ENCODE measurements at places on chromosomes 2 and 18.

DNA sequence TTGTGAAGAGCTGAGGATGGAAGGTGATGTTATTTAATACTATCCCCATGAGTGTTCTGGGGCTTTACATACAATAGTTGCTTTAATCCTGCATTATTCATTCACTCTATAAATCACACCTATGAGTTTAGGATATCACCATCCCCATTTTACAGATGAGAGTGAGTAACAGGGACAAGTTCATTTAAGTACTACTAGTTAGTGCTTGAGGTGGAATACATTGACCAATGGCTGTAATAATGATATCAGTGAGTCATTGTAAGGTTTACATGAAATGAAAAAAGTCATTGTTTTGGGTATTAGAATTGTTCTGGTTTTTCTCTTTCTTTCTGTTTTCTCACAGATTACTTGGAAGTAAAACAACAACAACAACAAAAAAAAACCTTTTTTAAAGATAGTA is 42.5 kb downstream of the TANC1 start:
- no peak for DNase-seq

- no peak for DNase-seq
These were observed 8.7 kb downstream of the TTC39C start for GRCh38 chr18:24023185-24023814.

DNA sequence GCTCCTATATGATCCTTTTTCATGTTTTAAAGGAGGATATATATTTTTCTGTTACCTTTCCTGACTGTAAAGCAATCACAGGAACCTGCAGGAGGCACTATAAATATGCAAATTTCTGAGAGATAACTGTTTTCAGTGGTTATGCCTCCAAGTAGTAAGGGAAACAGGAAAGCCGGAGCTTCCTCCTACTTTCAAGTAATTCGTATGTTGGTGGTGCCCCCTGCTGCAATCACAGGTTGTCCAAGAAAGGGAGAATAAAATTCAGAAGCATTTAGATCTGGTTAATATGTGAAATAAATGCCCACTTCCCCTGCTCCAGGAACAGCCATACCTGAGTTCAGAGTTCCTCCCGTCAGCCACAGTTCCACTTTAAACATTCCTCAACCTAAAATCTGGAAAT is 12.0 kb upstream of the BCL11A start:
- no peak for DNase-seq

GRCh38 chr2:95552911-95553310 is 38.9 kb upstream of the TRIM43 start:
- DNase-seq: no peak

- no peak for DNase-seq
These were observed 32.9 kb upstream of the ST3GAL5 start for GRCh38 chr2:85921659-85922058.

DNA sequence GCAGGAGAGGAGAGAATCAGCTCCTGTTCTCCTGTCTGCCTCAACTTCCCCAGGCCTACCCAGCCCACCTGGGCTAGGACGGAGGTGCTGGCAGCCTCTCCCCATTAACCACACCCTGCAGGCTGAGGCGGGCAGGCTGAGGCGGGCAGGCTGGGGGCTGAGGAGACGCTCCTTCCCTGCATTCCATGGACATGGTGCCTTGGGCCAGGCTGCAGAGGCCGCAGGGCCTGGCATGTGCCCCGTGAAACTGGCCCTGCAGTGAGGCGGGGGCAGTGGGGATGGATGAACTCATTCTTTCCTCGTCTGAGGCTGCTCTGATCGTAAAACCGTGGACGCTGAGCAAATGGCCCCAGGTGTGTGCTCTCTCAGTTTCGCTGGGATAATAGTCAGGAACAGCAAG is 84.7 kb upstream of the LAPTM4A start:
- DNase-seq: no peak

- DNase-seq: no peak
These were observed 33.7 kb downstream of the SPAG16 start for GRCh38 chr2:213317929-213318328.

DNA sequence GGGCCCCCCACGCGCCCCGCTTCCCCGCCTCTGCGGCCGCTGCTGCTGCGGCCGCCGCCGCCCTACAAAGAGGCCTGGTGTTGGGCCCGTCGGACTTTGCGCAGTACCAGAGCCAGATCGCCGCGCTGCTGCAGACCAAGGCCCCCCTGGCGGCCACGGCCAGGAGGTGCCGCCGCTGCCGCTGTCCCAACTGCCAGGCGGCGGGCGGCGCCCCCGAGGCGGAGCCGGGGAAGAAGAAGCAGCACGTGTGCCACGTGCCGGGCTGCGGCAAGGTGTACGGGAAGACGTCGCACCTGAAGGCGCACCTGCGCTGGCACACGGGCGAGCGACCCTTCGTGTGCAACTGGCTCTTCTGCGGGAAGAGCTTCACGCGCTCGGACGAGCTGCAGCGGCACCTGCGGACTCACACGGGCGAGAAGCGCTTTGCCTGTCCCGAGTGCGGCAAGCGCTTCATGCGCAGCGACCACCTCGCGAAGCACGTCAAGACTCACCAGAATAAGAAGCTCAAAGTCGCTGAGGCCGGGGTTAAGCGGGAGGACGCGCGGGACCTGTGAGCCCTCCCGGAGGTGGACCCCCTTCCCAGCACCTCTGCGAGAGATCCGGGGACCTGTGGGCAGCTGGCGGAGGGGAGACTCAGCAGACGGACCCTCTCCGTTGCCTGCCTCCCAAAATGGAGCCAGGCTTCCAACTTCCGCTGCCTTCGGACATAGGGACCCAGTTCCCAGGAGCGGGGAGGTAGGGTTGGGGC is 1.9 kb downstream of the SP5 start:
- no peak for DNase-seq

DNA sequence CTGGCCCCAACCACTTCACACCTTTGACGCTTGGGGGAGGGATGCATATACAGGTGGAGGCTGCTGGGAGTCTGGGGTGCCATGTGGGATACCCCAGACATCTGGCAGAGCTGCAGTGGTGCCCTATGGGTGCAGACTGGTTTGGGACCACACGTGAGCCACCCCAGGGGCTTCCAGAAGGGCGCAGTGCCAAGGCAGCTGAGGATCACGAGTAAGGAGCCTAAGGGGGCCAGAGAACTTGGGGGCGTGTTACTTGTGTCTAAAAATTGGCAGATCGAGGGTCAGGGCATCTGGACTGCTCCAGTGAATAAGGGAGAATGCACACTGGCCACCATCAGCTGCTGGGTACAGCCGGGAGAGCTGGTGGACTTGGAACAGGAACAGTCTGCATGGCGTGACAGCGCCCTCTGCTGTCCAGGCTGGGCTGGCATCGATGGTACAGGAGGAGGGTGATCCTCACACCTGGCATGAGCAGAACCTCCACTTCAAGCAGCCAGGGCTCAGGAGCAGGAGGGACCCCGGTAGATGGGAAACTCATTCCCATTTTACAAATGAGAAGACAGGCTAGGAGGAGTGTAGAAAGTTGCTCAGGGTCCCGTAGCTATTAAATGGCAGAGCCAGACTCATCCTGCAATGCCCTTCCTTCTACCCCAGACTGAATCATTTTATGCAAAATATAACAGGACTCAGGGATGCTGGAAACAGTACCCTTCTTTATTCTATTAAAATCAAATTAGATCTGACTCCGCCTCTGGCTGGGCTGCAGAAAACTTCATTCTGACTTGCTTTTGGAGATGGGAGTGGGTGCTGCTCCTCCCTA is 60.4 kb downstream of the ATOH8 start:
- DNase-seq: peak; percentile 73

DNA sequence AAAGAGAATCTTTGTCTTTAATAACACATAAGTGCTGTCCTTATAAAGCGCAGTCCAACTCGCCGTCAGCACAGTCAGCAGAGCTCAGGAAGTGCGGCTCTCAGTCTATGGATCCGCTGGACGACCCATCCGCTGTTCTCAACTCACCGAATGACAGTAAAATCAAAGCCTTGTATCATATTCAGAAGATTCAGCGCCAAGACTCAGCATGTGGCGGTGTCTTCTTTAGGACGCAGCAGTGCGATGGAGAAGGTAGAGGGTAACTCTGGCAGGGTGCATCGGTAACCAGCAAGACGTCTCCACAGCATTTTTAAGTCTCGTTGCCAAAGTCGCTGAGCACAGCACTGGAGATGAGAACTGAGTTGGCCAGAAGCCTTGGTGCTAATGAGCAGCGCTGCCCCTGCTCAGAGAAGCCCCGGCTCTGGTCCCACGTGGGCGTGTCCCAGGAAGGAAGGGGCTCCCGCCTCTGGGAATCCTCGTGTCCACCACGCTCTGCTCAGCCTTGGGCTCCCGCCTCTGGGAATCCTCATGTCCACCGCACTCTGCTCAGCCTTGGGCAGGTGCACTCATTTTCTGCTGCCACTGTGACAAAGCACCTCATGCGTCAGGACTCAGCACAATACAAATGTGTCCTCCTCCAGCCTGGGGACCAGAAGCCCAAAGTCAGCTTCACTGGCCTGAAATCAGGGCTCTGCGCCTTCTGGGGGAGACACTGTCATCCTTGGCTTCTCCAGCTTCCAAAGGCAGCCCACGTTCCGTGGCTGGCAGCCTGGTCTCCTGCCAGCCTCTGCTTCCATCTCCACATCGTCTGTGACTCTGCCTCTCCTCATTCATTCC is 238.0 kb upstream of the SALL3 start:
- no peak for DNase-seq

DNA sequence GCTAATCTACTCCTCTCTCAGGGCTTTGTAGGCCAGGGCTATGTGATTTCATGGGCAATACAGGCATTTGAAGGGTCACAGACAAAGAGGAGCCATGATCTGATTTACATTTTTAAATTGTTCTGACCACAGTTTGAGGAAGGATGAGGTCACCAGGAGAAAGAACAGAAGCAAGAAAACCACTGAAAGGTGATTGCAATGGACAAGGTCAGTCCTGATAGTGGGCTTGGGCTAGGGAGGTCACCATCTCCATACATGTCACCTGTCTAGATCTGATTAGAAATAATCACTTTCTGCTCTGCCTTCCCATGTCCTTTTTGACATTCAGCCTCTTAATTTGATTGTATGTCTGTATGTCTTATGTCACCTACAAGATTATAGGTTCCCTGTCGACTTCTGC is 248.9 kb upstream of the CWC22 start:
- no peak for DNase-seq

- peak; percentile 41 for DNase-seq
These were observed 194.0 kb downstream of the ZFP36L2 start for GRCh38 chr2:43032213-43033015.
